LNCaP clone FGC (cell line): ENCODE measurements at places on chromosomes 6 and 20.
A peak's percentile ranks its signal among the peaks of the same experiment; 100 is the strongest.

GRCh38 chr6:125200941-125201340 lies 47.4 kb downstream of the TPD52L1 start:
- DNase-seq = no peak

DNA sequence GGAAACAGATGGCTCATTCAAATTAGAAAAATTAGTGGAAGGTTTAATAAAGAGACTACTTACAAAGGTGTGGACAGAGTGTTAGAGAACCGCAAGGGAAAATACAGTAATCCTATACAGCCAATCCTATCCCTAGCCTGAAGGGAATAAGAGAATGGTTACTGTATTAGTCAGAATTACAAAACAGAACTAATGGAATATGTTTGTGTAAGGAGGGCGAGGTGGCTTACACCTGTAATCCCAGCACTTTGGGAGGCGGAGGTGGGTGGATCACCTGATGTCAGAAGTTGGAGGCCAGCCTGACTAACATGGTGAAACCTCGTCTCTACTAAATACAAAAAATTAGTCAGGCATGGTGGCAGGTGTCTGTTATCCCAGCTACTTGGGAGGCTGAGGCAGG lies 16.3 kb upstream of the TRPC4AP start:
- DNase-seq = no peak

- no peak for DNase-seq
Measured at GRCh38 chr20:58019850-58020625, 208.4 kb downstream of the ANKRD60 start.

- DNase-seq = no peak
Measured at GRCh38 chr6:125170376-125170775, 16.8 kb downstream of the TPD52L1 start.

DNA sequence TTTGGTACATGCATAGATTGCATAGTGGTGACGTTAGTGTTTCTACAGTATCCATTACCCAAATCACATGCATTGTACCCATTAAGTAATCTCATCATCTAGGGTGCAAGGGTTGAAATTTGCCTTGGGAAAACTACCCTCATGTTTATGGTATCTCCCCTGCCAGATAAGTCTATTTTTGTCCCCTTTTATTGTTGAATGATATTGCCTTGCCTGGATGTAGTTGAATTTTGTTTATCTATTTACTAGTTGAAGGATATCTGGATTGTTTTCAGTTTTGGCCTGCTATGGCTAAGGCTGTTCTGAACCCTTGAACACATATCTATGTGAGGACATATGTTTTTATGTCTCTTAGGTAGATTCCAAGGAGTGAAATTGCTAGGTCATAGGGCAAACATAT lies 13.4 kb downstream of the HLA-DRB1 start:
- DNase-seq = no peak

DNA sequence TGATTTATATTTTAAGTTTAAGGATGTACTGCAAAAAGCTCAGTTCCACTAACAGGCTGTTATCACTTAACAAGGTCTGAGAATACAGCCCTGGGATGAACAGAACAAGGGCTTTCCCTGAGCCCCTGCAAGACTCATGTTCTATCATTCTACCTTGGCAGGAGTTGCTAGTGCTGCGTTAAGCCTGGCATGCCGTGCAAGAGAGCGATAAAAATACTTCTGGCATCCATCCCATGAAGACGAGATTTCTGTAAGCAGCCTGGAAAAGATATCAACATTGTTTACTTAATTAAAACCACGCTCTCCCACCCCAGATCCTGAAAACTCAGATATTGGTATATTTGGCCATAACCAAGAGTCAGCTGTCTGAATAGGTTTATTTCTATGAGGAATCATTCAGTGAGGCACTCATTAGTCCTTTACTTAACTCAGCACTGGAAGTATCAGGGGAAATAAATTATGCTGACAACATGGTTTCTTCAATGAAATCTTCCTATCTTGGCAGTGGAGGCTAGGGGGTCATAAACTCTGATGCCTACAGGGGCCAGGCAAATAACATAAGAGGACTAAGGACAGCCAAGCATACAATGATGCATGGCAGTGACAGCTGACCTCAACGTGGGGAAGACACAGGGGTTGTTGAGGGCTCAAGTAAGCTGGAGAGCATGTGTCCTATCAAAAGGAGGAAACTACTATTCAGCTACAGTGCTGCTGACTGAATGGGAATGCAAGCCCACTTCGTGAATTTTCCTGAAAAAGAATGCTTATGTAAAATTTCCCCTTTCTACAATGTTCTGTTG lies 37.6 kb upstream of the LYRM2 start:
- no peak for DNase-seq

GRCh38 chr6:145309842-145310535 lies 425.3 kb downstream of the EPM2A start:
- DNase-seq = no peak

DNA sequence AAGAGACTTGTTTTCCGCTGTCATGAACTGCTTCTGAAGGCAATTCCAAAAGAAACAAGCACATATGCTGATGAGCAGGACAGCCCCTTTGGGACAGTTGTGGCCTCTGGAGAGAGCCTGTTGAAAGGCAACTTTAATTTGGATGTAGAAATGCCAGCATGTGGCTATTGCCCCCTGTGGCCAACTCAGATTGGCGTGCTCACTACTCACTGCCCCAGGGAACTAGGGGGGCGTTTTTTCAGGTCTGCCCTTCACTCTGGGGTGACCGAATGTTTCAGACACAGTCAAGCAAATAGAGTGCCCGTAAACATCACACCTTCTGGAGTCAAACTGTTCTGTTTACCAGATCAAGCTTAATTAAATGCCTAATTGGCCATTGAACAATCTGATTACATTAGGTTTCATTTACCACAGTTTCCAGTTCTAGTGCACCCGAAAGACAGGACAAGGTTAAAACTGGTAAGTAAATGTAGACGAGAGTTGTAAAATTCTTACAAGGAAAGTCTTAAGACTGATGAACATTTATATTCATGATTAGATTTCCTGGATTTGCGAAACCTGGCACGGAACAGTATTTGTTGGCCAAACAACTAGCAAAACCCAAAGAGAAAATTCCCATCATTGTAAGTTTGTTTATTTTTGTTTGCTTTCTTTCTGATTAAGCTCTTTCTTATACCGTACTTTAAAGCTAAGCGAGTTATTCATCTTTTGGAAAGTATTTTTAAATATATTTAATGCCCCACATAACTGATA lies 75.9 kb upstream of the SYNJ2 start:
- DNase-seq = peak; percentile 17

DNA sequence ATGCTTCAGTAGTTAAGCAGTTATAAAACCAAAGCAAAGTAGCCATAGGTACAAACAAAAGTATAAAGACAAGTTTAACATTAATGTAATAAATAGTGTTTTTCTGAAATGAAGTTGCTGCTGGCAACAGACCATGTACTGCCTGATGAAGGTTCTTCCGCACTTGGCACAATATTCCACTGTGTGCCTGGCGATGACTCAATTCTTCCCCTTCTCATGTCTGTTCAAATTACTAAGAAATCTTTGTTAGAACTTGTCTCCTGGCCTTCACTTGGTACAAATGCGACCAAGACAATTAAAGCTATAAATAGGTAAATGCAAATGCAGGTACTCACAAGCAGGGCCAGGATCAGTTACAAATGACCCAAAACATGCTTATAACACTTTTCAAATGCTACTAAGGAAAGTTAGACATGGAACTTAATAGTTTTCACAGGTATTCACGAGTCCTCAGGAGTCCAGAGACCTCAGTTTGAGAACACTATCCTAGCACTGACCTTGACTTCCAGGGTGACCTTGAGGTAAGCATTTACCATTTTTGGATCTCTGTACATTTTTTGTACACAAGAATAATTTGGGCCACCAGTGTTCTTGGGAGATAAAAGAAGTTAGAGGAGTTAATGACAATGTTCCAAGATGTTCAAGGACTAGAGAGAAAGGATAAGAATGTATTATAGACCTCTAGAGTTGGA lies 8.1 kb upstream of the DDR1 start:
- DNase-seq = no peak

- no peak for DNase-seq
Measured at GRCh38 chr6:29451471-29452193, 5.2 kb downstream of the OR11A1 start.

DNA sequence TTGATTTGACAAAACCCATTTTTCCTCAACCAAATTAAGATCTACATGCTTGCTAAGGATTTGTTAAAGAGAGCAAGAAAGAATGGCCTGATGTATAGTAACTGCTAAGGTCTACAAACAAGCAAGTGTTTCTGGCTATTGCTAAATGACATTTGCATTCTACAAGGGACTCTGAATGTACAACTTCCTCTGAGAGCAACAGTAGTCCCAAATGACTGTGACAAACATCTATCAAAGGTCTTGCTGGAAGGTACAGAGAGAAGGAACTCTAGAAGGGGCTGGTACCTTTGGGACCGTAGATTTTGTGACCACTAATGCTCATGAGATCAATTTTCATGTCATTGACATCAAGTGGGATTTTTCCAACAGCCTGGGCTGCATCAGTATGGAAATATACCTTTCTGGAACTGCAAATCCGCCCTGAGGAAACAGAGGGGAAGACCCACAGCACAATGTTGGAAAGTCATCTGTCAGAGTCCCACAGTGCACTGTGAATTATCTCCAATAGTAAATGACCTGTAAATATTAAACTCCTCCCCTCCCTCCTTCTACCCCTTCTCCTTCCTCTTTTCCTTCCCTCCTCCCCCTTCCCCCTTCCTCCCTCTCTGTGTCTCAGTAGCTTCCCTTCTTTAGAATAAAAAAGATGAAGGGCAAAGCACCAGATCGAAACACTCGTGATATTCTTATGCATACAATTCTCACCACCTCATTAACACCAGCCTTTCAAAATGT lies 15.9 kb upstream of the CPNE1 start:
- DNase-seq = no peak

DNA sequence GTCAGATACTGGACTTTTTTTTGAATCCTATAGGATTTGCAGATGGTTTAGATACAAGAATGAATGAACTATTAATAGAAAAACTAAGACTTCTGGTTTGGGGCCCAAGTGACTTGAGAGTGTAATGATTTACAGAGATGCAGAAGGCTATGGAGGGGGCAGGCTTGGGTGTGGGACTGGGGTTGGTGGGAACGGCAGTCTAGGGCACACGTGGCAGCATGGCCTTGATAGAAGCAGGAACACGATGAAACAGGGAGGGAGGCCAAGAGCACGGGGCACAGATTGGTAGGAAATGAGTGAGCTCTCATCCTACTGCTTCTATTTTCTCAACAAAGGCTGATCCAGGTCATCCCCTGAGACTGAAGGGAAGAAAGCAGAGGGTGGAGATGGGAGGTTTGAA lies 3.4 kb upstream of the UST start:
- no peak for DNase-seq

- no peak for DNase-seq
Measured at GRCh38 chr20:38229376-38230252, 30.9 kb downstream of the KIAA1755 start.

GRCh38 chr20:10637563-10637962 lies 36.2 kb downstream of the JAG1 start:
- no peak for DNase-seq

- DNase-seq = no peak
Measured at GRCh38 chr6:161239001-161239400, 34.9 kb downstream of the AGPAT4 start.

- DNase-seq = peak; percentile 15
Measured at GRCh38 chr20:12902992-12903391, 105.8 kb upstream of the SPTLC3 start.

- DNase-seq = no peak
Measured at GRCh38 chr6:25454136-25454535, 175.0 kb downstream of the CARMIL1 start.

- DNase-seq = no peak
Measured at GRCh38 chr6:129597023-129597713, 112.8 kb downstream of the ARHGAP18 start.

DNA sequence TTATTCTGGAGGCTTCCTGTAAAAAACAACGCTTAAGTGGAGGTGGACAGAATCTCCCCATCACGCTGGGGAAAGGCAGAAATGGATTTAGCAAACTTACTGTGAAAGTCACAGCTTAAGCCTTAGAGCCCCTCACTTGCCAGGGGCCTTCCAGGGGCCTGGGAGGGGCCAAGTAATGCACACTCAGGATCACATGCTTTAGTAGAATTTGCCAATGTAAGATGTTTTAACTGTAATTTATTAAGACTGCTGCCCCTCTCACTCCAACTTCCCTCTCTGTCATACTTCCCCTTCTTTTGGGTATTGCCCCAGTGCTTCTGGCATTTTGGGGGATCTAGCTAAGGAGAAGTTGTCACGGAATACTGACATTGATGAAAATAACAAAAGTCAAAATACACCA lies 12.6 kb upstream of the ADA start:
- no peak for DNase-seq

DNA sequence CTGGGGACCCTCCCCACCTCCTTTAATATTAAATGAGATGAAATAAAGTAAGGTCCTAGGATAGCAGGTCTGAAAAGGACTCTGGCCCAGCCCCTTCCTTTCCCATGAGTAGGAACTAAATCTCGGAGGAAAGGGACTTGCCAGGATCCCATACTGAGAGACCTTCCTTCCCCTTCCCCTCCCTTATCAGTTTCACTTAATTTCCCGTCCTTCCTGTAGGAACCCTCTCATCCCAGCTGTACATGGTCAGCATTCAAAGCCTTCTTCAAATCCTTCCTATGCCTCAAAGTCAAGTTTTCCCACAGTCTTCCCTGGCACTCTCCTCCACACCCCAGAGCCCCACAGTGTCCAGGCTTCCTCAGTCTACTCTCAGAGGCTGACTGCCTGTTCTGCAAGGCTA lies 71.3 kb upstream of the MYL9 start:
- no peak for DNase-seq

DNA sequence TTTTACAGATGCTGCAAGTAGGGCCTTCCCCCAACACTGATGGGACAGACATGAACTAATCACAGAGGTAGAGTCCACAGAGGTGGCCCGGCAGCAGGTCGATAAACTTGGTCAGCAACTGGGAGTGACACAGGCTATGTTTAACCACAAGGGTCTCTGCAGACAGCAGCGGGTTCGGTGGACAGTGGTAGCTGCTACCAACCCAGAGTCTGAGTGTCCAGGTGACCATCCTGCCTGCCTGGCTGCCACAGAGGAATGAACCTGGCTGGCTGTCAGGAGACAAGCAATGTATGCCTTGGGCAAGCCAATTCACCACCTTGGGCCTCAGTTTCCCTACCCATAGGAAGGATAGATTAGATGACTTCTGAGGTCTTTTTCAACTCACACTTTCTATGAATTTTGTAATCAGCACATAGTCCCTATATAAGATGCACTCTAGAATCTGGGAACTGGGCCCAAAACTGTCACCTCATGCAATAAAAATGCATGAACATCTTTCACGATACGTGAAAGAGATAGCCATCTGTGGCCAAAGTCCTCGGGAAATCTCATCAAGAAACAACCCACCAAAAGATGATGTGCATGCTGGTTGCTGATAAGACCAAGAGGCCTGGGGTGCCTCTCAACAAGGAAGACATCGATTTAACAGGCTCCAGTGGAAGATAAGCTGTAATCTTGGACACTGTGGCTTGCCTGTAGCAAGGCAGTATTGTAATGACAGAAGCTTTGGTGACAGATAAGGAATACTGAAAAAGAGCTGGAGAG lies 30.5 kb downstream of the MDGA1 start:
- DNase-seq = no peak

DNA sequence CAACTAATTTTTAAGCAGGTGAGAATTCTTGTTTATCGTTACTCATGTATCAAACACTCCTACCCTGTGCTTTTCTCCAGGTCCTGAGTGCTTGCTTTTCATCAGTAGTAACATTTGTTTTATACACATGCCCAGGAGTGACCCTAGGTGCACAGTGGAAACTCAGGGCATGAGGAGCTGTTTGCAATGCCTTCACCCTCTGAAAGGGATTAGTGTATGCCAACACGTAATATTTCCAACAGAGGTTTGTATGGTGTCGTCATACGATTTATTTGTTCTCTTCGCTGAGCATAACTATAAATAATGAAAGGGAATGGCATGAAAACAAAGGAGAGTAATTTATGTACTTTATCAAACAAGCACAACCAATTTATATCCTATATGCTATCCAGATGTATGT lies 537.4 kb upstream of the MMS22L start:
- no peak for DNase-seq
